ENCODE measurements at places on chromosomes 2 and 18.

GRCh38 chr2:79850912-79851311, 338.1 kb downstream of the CTNNA2 start:
- DNase-seq, result no peak

GRCh38 chr2:85917887-85918795, 29.4 kb upstream of the ST3GAL5 start:
- no peak for DNase-seq

DNA sequence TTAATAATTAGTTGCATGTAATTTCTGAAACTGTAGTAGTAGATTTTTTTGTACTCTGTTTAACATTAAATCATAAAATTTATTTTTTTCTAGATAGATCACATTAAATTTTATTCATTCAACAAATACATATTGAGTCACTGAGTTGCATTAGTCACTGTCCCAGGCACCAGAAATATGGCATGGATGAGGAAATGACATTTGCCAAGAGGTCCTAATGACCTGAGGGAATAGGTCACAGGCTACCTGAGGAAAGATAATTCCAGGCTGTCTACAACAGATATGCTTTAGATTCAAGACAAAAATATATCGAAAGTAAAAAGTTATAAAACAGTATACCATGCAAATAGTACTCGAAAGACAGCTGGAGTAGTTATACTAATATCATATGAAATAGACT, 852.4 kb upstream of the ACVR2A start:
- DNase-seq, result no peak

- DNase-seq, result no peak
These were observed 14.5 kb downstream of the LOXHD1 start for GRCh38 chr18:46642561-46642960.

GRCh38 chr2:188973641-188974040, 532 bp upstream of the COL3A1 start:
- DNase-seq, result no peak

- DNase-seq, result peak; percentile 49
These were observed 88.5 kb downstream of the DYNAP start for GRCh38 chr18:54679318-54680149.

DNA sequence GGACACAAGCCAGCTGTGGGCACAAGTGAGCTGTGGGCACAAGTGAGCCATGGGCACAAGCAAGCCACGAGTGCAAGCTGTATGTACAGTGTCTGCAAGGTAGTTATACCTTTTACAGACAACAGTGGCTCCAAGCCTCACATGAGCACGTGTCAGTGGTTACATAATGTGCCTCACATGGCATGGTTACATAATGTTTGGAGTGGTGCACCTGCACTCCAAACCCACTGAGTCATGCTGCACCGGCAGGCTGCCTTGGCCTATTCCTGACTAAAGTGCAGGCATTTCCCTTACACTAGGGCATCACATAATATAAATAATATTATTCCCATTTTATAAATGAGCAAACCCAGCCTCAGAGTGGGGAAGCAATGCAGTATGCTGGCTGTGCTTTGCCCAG, 62.6 kb downstream of the MARCO start:
- no peak for DNase-seq

- DNase-seq, result no peak
These were observed 225.7 kb upstream of the ST6GAL2 start for GRCh38 chr2:107111623-107112022.

GRCh38 chr2:172328103-172328841, 99.1 kb upstream of the ITGA6 start:
- DNase-seq, result no peak

GRCh38 chr2:74223941-74224770, 25.7 kb downstream of the MTHFD2 start:
- no peak for DNase-seq

GRCh38 chr2:127897531-127898211, 11.9 kb upstream of the AMMECR1L start:
- no peak for DNase-seq

- no peak for DNase-seq
These were observed 94.8 kb downstream of the PLB1 start for GRCh38 chr2:28590496-28591301.

DNA sequence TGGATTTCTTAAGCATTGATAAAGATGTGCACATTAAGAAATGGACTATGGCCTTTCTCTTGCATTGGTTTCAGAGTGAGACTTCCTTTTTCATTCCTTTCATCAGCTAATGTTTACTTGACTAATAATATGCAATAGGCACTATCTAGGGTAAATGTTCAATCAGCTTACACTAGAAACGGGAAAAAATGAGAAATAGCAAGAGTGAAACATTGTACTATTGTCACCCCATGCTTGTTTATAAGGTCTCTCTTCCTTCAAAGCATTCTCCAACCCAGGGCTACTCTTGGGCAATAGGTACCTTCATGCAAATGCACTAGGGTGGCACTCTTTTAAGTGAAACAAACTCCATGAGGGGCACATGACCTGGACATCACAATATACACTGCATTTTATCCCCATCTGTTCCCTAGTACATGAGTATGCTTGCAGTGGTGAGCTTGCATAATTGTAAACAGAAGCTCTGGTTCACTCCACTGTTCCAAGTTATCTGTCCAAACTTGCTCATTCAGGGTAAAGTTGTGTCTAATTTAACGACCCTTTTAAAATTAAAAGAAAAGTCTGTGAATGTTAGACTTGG, 402.3 kb downstream of the ERBB4 start:
- no peak for DNase-seq

- DNase-seq, result no peak
These were observed 619 bp downstream of the GCKR start for GRCh38 chr2:27497288-27497627.

DNA sequence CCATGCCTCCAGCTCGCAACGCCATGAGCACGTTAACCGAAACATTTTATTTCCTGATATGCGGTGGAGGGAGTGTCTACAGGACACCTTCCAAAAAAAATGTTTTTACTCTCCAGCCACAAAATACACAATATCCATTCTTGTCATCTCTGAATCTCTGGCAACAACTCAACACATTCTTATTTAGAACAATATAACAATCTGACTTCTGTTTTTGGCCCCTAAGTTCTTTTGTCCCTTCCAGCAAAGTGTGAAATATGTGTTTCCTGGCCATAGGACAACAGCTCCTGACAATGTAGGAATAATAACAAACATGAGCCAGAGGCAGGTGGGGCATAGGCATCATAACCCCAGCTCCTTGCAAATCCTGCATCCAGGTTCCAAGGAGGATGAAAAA, 163.0 kb downstream of the DDX1 start:
- DNase-seq, result no peak

- no peak for DNase-seq
These were observed 277.1 kb downstream of the ALPK2 start for GRCh38 chr18:58351776-58352175.

- peak; percentile 95 for DNase-seq
These were observed 17.7 kb downstream of the IWS1 start for GRCh38 chr2:127508631-127509034.

- no peak for DNase-seq
These were observed 141.3 kb downstream of the L3MBTL4 start for GRCh38 chr18:6273423-6273822.

DNA sequence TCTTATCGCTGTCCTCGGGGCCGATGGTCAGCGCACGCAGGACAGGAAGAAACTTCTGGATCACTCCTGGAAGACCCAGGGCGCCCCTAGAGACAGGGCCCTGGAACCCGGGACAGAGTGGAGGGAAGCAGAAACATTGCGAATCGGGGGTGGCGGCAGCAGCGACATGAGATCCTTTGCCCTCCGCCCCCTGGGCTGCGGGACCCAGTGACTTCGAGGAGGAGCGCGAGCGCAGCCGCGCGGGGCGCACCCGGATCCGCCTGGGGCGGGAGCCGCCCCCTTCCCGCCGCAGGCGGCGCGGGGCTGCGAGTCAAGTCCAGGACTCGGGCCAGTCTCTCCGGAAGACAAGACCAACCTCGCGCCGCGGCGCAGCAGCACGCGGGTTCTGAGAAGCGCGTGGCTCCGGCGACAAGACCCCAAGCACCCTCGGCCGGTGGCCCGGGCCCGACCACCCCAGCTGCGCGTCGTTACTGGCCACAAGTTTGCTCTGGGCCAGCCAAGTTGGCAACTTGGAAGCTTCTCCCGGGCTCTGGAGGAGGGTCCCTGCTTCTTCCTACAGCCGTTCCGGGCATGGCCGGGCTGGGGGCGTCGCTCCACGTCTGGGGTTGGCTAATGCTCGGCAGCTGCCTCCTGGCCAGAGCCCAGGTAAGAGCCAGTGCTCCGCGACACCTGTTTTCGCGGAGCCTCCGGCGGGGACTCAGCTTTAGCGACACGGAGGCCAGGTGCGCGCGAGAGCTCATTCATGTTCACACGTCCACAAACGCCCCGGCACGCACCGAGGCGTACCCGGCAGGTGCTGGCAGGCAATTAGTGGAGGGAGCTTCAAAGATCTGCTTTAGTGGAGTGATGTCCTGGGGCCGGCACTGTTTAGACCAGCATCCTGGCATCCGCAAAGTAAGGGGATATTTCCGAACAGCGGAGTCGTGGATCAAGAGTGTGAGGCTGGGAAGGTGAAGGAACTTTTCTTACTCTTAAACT, at the start of gene PTH2R:
Gene PTH2R (plus strand): TSS at position 319 of the 978 bp plus-strand sequence. CDS start 252 bp downstream, at position 571.
- no peak for DNase-seq

GRCh38 chr2:140797718-140798117, 1333.1 kb downstream of the LRP1B start:
- no peak for DNase-seq

GRCh38 chr18:24019641-24020331, 5.2 kb downstream of the TTC39C start:
- DNase-seq, result no peak

DNA sequence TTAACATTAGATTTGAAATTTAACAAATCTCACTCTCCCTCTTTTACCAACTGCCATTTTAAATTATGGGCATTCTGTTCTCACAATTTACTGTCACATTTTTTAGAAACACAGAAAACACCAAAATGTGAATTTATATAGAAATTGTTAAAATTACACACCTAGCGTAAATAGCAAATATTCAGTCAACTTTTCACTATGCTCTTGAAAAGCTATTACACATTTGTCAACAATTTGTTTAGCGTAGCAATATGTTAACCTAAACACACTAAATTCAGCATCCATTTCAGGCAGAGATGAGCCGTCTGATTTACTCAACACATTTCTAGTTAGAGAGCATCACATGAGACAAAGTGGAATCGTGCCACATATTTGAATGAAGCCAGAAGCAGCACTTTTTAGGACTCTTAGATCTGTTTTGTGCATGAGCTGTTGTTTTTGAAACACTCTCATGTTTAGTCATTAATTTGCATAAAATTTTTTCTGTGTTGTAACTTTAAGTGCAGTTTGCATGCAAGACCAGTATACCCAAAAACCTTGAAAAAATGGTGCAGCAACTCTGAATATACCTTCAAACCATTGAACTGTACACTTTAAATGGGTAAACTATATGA, 8.2 kb downstream of the TTC32 start:
- no peak for DNase-seq

DNA sequence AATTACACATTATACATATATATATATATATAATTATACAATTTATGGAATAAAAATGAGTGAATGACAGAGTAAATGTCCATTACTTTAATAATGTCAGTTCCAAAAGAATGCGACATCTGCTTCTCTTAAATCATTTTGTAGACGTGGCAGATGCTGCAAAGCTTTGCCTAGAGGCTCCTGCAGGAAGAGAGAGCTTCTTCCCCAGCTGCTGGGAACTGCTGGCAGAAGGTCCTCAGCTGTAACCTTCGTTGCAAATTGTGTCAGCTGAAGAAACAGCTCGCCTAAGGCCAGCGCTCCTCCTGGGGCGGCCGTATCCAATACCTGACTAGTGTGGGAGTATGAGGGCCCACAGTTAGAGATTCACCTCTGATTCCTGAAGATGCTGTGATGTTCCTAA, 9.6 kb upstream of the THNSL2 start:
- no peak for DNase-seq

DNA sequence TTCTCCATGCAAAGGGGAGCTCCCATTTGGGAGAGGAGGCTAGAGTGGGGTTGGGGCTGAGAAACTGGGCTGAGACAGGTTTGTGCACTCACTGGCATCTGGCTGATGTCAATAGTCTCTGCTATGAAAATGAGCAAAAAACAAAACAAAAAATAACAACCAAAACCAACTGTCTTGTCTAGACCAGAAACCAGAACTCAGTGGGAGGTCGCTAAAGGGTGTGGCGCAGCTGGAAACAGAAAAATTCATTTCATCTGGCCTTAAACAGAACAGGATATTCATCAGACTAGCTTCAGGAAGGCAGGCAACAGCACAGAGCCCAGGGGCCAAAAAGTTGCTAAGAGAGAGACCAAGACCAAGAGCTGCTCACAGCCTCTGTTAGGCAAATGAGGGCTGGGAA, 126.1 kb downstream of the THNSL2 start:
- no peak for DNase-seq

- no peak for DNase-seq
These were observed 76.4 kb upstream of the CNGA3 start for GRCh38 chr2:98269830-98270229.

- DNase-seq, result no peak
These were observed 6.2 kb downstream of the HES6 start for GRCh38 chr2:238233625-238234024.

DNA sequence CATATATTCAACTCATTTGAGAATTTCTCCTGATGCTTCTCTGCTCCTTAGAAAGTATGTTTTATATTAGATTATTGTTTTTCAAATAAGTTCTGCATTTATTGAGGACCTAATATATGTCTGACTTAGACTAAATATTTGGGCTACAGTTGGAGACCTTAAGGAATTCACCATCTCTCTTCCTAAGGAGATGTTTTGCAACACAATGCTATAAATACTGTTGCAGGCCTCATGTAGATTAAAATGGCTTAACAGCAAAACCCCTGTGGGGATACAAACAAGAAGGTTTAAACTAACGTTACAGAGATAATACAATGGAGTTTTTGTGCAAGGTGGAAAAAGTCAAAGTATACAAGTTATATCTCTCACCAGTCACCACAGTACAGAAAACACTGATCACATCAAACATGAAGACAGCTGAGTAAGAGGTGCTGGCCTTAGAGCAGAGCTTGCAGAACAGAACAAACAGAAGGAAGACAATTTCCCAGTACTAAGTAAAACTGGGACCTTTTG, 20.1 kb upstream of the BMPR2 start:
- no peak for DNase-seq

DNA sequence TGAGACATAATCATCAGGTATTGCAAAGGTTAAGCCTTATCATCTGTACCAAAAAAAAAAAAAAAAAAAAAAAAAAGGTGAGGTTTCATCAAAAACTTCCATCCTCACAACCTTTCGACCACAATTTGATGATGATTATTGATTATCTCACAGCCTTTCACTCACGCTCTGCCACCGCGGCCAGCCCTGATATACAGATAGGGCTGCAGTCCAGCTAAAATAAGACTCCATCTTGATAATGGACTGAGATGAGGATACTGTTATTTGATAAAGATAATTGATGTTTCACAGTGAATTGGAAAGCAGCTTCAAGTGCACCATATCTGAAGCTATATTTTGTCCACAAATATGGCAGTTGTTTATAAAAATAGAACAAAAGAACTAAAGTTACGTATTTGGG, 159.7 kb upstream of the BOD1L2 start:
- DNase-seq, result no peak

Data from amniotic stem cell (primary cell).